ENCODE measurements at places on chromosomes 7 and 10. TPM values are rescaled to one million over a fixed set of nuclear protein-coding genes. Genes with fewer than 3 reads are reported as not detected.

PPP1R9A gene
- 1.8 TPM for polyA plus RNA-seq

DNA sequence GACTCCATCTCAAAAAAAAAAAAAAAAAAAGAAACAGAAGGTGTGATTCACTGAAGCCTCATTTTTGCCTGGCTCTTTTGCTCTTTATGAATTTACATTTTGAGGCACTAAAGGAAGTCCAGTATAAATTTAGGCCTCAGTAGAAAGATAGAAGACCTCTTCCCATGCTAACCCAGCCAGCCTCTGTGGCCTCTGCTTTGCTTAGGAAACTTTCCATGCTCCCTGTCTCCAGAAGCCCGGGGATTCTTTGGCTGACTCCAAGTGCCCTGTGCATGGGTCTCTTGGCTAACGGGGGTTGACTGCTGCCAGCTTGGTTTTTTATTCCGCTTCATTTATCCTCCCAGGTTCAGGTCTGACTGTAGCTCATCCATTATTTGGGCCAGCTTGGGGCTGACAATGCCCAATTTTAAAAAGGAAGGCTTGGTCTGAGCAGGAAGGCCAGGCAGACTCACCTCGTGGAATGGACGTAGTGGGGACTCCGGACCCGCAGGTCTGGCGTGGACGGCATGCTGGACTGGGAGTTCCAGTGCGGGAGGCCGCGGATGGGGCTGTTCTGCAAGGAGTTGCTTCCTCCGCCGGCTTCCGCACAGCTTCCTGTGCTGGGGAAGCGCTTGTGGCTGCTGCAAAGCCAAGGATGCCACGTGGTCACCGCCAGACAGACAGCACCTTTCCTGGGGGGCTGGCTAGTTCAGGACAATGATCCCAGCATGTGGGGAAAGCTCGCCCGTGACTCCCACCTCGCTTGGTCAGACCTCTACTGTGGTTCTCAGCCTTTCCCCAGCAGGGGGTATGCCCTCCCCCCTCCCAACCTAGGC lies 72.3 kb downstream of the PRPF18 start:
- peaks cover 11% of the 10 kb centered on the region for H3K4me1 ChIP-seq
- H3K36me3 ChIP-seq: peaks cover 13% of the 10 kb centered on the region
- DNase-seq: peak; percentile 43
- no peak overlapping the region for H3K4me3 ChIP-seq

KEL gene
- not detected for polyA plus RNA-seq

CPED1 gene
- 3.2 TPM for polyA plus RNA-seq

- no peaks in the 10 kb centered on the region for H3K27me3 ChIP-seq
- H3K27ac ChIP-seq: no peak overlapping the region
- H3K4me1 ChIP-seq: no peaks in the 10 kb centered on the region
Measured at GRCh38 chr7:24328894-24329293, 44.9 kb downstream of the NPY start.

DNA sequence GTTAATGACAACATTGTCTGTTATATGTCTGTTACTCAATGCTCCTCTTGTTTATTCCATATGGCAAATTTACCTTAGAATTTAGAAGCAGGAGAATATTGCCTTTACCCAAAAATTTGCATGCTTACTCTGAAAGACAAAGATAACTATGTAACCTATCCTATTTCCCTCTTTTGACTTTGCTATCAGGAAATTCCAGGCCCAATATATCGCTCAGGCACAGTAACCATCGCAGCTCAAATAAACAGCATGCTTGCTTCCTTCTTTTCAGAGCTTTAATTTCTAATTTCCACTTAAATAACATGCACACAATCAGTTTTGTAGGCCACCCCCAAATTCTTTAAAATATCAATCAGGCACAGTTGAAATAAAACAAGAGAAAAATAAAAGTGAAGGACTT lies 57.8 kb downstream of the EBLN1 start:
- H3K4me1 ChIP-seq: no peaks in the 10 kb centered on the region
- no peak overlapping the region for H3K4me3 ChIP-seq
- DNase-seq: no peak
- H3K27me3 ChIP-seq: no peaks in the 10 kb centered on the region
- H3K27ac ChIP-seq: no peak overlapping the region

CALHM3 gene
- polyA plus RNA-seq: not detected

DNA sequence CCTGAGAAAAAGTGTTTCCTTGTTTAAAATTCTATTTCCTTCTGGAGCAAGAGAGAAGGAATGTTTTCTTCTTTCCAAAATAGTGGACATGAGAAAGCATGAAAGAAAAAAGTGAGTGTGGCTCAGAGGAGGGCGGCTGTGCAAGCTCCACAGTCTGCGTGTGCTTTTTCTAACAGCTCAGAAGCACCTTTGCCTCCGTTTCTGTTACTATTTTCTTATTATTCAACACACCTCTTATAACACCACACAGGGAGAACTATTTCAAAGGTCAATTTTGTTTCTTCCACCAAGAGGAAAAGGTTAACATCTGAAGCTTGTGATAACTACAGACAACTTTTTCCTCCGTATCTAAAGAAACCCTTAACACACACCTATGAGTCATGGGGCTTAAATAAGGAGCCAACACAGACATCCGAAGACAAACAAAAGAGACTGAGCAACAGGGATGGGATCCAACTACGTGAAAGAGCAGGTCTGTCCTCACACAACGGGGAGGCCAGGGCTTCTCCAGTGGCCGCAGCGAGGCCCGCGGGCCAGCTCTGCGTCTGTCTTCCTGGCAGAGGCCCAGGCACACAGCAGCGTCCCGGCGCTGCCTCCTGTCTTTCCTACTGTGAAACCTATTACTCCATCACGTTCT lies 36.2 kb upstream of the NCAPG2 start:
- no peaks in the 10 kb centered on the region for H3K27me3 ChIP-seq
- peaks cover 24% of the 10 kb centered on the region for H3K4me1 ChIP-seq
- peaks cover 100% of the 10 kb centered on the region for H3K36me3 ChIP-seq
- H3K4me3 ChIP-seq: no peak overlapping the region
- DNase-seq: no peak
- H3K27ac ChIP-seq: no peak overlapping the region

DNA sequence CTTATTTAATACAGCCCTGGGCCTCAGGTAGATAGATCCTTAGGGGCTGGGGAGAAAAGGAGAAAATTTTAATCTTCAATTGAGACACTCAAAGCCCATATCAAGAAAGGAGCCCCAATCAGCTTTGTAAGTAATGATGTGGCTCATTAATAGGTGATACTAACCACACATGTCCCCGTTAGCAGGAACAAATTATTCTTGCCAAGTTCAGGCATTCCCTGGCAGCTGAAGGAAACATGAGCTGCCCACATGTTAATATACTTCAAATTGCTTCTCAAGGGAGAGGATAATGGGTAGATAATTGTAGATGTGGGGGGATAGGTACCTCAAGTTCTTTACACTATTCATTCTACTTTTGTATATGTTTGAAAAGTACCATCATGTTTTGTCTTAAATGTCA lies 14.5 kb downstream of the IFIT5 start:
- no peak overlapping the region for H3K27ac ChIP-seq
- no peaks in the 10 kb centered on the region for H3K27me3 ChIP-seq
- no peaks in the 10 kb centered on the region for H3K36me3 ChIP-seq

GRCh38 chr7:28483112-28483511 lies 70.8 kb downstream of the CREB5 start:
- H3K27ac ChIP-seq: no peak overlapping the region
- H3K36me3 ChIP-seq: no peaks in the 10 kb centered on the region
- H3K4me1 ChIP-seq: no peaks in the 10 kb centered on the region
- DNase-seq: no peak

GRCh38 chr7:17716816-17717215 lies 223.5 kb downstream of the SNX13 start:
- no peaks in the 10 kb centered on the region for H3K4me1 ChIP-seq
- DNase-seq: no peak
- no peaks in the 10 kb centered on the region for H3K27me3 ChIP-seq

DNA sequence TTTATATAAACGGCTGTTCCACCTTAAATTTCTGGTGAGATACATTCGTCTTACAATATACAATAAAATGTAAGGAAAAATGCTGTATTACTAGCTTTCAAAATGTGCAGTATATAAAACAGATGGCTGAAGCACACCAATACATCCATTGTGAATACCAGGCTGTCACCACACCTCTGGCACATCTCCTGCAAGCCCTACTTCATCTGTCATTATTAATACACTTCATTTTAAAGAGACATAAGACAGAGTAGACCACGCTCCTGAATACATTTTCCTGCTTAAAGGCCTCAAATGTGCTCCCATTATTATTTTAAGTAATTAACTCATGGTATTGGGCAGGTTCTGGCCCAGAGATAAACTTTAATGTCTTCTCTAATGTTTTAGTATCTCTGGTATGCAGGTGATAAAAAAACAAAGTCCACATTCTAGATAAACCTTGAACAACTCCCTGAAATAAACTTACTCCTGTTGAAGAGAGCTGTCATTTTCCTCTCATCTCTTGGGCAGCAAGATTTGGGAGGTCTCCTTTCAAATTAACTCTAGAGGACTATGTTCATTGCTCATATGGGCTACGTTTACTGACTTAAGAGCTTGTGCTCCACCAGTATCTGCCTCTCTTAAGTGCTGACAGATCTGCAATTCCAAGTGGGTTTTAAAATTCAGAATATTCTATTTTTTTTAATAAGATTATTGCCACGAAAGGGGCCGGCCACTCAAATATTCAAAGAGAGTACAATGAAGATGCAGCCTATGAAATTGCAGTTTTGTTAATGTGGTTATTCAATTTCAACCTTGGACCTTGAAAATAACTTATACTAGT lies 396.5 kb upstream of the SEMA3D start:
- no peaks in the 10 kb centered on the region for H3K4me1 ChIP-seq
- no peak for DNase-seq
- no peaks in the 10 kb centered on the region for H3K27me3 ChIP-seq
- no peaks in the 10 kb centered on the region for H3K36me3 ChIP-seq

- H3K4me3 ChIP-seq: no peak overlapping the region
- H3K36me3 ChIP-seq: no peaks in the 10 kb centered on the region
- no peak overlapping the region for H3K27ac ChIP-seq
- H3K4me1 ChIP-seq: no peaks in the 10 kb centered on the region
- peak; percentile 39 for DNase-seq
Measured at GRCh38 chr7:142557971-142558582, 191.2 kb upstream of the PRSS1 start.

- no peak overlapping the region for H3K27ac ChIP-seq
- DNase-seq: no peak
- H3K36me3 ChIP-seq: no peaks in the 10 kb centered on the region
- no peak overlapping the region for H3K4me3 ChIP-seq
- H3K27me3 ChIP-seq: no peaks in the 10 kb centered on the region
Measured at GRCh38 chr7:138713191-138713590, 12.0 kb upstream of the SVOPL start.
